Hair follicle dermal papilla cell (primary cell): ENCODE measurements at places on chromosomes 5 and 9. TPM values are rescaled to one million over a fixed set of nuclear protein-coding genes. Genes with fewer than 3 reads are reported as not detected.

Gene LPAR1
- total RNA-seq, result 155 and 215 TPM in 2 replicates

Gene FAM221B
- not detected in 2 replicates for total RNA-seq

Gene BRIX1
- 23.4 and 24.5 TPM in 2 replicates for total RNA-seq

Gene FOXD4L6
- not detected in 2 replicates for total RNA-seq

Gene PCDHB13
- 1.2 and 1.3 TPM in 2 replicates for total RNA-seq

Gene JAK2
- 9.4 and 14.4 TPM in 2 replicates for total RNA-seq

Gene F12
- total RNA-seq, result 0.12 TPM in 1 of 2 replicates, not detected in the other

Gene CD274
- 2.9 and 4.5 TPM in 2 replicates for total RNA-seq
